ENCODE measurements at places on chromosomes 1 and 21.
A peak's percentile ranks its signal among the peaks of the same experiment; 100 is the strongest.

DNA sequence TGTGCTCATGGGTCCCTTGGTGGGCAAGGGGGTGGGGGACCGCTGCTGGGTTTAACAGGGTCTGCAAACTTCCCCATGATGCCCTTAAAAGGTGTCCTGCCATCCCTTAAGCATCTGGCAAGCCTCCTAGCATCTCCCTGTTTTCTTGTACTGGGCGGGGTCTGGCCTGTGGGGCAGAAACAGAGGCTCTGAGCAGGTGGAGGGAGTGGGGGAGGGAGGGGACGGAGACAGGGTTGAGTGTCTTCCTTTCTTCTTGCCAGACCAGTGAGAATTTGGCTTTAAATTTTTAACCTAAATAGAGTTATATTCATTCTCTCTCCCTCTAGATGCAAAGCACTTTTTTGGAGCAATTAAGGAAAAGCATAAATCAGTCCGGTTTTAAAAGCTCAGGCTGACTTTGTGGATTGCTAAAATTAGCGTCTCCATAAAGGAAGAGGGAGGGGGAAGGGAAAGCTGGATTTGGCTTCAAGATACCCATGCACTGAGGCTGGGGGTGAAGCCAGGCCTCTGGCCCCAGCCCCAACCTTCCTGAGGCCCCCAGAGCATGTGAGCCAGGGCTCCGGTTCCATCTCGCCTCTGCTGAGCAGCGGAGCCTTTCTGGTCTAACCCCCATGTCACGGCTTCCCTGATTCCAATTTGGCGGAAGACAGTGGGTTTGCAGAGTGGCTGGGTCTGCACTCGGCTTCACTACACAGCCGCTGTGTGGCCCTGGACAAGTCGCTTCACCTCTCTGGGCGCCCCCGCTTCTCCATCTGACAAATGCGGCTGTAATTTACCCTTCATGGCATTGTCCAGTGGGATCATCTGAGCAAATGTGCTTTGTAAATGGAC, 25.3 kb downstream of the IGSF21 start:
- DNase-seq = no peak

GRCh38 chr1:222817529-222817928, 2.7 kb downstream of the DISP1 start:
- DNase-seq = no peak

DNA sequence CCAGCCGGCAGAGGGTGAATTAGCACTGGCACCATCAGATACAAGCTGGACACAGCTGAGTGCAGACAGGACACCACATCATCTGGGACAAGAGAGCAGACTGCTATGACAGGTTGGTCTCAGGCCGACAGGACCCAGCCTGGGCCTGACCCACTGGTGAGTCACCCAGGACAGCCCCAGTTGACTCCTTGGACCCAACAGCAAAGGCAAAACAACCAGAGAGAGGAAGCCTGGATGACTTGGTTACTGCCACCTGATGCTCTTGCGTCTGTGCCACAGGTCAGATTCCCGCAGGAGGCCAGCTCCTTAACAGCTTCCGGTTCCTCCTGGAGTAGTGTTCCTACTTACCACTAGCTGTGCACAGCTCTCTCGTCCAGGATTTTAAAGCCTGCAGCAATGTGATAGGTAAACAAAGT, 18.5 kb downstream of the CCN1 start:
- no peak for DNase-seq

DNA sequence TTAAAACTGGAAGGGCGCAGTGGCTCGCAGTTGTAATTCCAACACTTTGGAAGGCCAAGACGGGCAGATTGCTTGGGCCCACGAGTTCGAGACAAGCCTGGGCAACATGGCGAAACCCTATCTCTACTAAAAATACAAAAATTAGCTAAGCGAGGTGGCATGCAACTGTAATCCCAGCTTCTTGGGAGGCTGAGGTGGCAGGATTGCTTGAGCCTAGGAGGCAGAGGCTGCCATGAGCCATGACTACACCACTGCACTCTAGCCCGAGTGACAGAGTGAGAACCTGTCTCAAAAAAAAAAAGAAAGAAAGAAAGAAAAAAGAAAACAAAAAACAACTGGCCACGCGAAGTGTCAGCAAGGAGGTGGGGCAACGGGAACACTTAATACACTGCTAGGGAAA, 6.3 kb downstream of the UBE2G2 start:
- no peak for DNase-seq

- DNase-seq = no peak
These were observed 86.0 kb downstream of the CCDC185 start for GRCh38 chr1:223479261-223479660.

GRCh38 chr1:244242446-244242845, 191.4 kb downstream of the ZBTB18 start:
- peak; percentile 30 for DNase-seq

DNA sequence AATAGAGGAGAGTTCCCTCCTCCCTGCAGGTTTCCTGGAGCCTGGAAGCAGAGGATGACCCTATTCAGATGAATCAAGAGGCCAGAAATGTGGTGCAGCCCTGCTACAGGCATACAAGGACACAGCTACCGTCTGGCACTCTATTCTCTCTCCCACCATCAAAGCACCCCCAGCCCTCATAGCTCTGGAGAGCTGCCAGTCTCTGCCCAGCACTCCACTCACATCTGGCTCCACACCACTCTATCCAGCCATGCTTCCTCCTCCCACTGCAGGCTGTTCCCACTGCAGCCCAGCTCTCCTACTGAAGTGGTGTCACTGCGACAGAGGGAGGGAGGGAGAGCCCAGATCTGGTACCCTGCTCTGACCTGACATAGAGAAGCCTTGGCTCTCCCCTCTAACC, 18.4 kb downstream of the SYT2 start:
- DNase-seq = no peak

DNA sequence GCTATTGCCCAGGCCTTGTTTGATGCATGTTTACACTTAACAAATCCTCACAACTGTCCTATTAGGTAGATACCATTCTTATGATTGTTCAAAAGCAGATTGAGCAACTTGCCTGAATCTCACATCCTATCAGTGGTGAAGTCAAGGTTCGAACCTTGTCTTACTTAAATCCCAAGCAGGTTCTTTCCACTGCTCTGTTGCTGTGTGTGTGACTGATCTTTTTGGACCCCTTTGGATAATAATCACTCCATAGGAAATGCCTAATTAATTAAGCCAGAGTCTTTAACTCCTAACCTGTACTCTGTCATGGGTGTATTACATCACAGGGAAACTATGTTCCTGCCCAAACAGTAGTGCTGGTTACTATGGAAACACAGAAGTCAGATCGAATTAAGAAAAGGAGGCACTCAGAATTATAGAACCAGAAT, 84.2 kb downstream of the SPATA46 start:
- no peak for DNase-seq

DNA sequence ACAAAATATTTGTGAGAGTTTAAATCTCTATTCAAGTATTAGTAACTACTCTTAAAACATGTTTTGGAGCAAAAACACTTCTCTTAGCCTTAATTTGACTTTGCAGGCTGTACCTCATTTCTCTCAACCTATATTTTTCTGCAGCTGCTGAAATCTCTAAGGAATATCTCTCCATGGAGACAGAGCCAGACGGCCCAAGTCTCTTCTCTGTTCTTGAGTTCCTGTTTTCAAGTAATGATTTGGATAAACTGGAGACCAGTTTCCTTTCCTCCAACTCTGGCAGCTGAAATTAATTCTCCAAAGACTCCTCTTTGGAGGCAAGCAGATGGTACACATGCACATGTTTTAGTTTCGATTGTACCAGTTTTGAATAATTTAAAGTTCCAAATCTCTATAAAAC, 659.7 kb upstream of the NEGR1 start:
- DNase-seq = no peak

DNA sequence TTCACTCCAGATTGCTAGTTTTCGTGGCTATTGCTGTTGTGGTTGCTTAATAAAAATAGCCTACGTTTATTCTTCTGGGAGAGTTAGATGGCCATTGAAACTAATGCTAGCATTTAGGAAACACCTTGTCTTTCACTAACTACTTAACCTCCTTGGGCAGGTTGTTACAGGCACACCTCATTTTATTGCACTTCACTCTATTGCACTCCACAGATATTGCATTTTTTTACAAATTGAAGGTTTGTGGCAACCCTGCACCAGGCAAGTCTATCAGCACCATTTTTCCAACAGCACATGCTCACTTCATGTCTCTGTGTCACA, 11.3 kb upstream of the MARK1 start:
- no peak for DNase-seq

DNA sequence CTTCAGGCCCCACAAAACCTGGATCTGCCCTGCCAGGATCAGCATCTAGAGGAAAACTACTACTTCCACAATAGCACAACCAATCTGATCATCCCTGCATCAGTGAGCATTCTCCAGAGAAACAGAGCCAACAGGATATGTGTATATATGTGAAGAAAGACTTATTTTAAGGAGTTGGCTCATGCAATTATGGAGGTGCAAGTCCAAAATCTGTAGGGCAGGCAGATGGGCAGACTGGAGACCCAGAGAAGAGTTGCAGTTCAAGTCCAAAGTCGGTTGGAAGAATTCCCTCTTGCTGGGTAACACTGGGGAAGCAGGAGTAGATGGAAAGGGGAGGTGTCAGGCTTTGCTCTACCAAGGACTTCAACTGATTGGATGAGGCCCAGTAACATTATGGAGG, 4.9 kb upstream of the HENMT1 start:
- DNase-seq = no peak

DNA sequence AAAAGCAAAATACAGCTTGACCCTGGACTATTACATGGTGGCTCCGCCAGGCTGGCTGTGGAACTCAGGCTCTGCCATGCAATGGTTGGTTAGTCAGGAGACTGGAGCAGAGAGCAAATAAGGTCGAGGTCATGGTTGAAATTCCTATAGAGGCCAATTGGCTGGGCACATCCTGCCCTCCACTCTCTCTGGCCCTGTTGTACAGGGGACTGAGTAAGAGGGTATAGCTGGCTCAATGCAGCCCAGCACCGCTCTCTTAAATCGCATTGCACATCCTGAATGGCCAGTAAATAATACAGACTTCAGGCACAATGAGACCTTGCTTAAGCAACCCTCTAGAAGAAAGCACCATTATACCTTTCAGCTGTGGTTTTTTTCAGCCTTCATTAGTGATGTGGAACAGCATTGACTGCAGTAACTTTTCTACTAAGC, 59.3 kb upstream of the PPP2R5A start:
- no peak for DNase-seq

DNA sequence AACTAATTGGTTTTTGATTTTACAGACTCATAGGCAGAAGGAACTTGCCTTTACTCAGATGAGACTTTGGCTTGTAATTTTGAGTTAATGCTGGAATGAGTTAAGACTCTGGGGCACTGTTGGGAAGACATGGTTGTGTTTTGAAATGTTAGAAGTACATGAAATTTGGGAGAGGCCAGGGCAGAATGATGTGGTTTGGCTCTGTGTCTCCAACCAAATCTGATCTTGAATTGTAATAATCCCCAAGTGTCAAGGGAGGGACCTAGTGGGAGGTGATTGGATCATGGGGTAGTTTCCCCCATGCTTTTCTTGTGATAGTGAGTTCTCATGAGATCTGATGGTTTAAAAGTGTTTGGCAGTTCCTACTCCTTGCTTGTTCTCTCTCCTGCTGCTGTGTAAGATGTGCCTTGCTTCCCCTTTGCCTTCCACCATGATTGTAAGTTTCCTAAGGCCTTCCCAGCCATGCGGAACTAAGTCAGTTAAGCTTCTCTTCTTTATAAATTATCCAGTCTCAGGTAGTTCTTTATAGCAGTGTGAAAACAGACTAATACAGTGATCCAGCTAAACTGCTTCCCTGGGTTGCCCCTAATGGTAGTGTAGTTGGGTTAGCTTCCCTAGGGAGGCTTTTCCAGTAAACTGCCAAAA, 10.2 kb downstream of the CPT2 start:
- DNase-seq = no peak

DNA sequence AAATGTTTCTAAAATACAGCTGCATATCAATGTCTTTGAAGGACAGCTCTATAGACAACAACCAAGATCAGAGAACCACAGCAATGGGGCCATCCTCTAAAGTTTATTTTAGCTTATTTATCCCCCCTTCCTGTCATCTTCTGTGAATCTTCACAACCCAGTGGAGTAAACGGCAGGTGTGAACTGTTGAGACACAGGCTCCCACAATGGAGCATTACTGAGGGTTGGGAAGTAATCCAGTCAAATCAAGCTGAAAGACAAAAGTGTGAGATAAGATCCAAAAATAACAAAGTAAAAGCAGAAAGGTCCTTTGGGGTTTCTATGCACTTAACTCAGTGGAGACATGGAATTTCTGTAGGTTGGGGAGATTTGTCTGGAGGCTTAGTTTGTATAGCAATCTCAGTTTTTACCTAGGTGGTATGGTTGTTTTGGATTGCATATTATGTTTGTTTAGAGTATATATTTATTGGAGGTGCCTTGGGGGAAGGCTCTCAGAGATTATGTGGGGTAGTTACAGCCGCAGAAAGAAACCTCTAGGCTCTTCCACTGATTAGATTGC, 286.9 kb upstream of the ADGRL2 start:
- DNase-seq = no peak

DNA sequence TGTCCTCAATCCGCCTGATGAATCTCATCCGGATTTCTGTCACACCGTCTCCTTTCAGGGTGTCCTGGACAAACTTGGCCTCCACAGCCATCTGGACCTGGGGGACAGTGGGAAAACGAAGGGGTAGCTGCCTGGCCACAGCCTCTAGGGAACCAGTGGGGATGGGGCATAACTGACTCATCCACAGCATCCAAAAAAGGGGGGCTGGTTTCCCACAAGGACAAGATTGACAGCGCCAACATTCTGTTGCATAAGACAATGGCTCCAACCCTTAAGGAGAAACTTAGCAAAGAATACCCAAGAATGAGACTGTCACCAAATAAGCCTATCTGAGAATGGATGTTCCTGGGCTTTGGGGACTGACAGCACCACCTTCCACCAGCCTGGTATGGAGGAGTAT, 12.1 kb downstream of the TRAPPC3 start:
- no peak for DNase-seq

DNA sequence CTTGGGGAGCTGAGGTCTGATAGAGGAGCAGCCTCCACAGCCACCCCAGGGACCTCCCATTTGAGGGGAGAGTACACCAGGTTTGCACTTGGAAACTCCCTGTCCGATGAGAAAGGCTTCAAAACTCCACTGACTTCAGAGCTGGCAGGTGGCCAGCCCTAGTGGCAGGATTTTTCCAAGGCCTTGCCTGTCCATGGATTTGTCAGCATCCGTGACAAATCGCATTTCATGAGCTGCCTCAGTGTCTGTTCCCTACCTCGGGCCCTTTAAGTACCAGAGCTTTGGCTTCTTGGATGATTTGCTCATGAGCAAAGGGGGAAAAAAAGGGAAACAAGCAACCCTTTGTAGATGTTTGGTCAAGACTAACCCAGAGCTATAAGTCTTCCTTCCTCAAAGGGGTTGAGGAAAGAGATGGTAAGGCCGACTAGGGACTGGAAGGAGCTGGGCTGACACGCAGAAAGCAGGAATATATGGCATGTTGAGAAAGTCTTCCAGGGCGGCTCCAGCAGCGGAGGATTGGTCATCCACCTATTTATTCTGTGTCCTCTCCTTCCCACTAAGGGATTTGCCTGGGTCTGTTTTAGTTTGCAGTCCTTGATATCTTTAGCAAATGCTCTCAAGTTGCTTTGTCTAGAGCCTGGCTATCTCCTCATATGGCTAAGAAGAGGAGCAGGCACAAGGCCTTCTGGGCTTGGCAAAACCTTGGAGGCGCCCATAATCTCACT, 2.7 kb upstream of the HSPG2 start:
- no peak for DNase-seq

- DNase-seq = no peak
These were observed 69.1 kb downstream of the DISC1 start for GRCh38 chr1:231695439-231696255.

Data from naive thymus-derived CD4-positive, alpha-beta T cell (primary cell).